ENCODE measurements at places on chromosomes 7 and 10.

GRCh38 chr10:21150166-21150565 lies 253.1 kb upstream of the NEBL start:
- DNase-seq, result no peak

DNA sequence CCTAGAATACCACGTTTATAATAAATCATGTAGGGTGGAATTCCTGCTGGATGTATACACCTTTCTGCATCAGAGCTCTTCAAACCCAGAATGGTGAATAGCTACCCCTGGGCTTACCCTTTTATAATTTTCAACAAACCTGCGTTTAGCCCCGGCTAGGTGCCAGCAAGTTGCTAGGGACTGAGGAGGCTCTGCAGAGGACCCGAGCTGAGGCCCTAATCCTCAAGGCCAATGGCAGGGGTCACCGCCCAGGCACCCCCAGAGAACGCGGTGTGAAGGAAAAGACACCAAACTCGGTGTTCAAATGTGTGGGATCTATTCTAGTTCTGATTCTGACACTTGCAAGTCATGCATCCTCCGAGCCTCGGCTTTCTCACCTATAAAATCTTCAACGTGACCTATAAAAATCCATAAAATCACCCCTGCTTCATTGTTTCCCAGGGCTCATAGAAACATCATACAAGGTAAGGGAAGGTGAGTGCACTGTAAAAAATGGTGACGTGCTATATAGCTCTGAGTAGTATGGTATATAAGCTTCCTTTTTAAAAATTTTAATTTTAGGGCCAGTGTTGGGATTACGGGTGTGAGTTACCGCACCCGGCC lies 2.5 kb upstream of the ANXA11 start:
- DNase-seq, result no peak

DNA sequence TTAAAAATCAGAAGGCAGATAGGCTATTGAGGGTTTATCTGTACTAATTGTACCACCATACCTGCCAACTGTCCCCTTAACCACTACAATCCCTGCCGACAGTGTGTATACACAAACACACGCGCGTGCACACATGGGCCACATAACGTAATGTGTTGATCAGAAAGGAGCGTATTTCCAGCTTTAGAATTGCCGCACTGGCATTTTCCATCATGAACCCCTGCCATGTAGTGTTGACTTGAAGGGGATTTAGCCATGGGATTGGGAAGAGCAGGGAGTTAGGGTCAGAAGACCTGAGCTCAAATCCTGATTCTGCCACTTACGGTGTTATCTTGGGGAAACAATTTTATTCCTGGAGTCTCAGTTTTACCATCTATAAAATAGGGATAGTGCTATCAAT lies 158.9 kb downstream of the TCF7L2 start:
- no peak for DNase-seq

DNA sequence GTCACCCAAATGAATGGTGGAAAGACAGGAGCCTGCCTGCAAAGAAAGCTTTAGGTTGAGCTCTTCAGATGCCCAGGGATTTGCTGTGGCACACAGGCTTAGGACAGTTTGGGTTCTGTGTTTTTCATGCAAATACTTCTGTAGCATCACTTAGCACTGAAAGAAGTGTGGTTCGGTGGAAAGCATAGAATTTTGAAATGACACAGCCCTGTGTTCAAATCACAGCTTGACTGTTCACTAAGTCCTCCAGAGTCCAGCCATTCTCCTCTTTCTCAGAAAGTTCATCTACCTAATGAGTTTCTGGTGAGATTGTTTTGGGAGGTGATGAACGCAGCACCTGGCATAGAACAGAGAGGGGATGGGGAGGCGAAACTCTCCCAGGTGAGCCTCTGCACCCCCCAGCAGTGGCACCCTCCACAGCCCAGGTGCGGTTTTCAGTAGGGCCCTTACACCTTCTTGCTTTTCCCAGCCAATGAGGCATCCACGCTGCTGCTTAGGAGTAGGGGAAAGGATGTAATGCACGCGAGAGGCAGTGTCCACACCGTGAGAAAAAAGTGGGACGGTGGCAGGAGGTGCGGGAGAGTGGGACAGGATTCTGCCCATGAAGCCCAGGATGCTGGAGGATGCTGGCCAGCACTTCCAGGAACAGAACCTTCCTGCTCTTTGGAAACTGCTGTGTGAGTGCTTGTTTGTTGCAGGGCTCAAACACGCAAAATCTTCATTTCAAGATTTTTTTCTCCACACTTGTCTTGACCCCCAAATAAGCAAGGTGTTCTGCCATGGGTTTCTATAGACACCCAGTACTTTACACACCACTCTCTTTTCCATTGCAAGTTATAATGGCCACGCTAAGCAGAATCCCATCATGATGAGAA lies 11.6 kb downstream of the EN2 start:
- DNase-seq, result no peak

GRCh38 chr7:35725280-35725680 lies 30.3 kb upstream of the HERPUD2 start:
- peak; percentile 44 for DNase-seq

- DNase-seq, result no peak
Observed at GRCh38 chr10:118531105-118531852, 64.2 kb downstream of the PRLHR start.

GRCh38 chr10:23342213-23342884 lies 2.2 kb downstream of the C10orf67 start:
- DNase-seq, result no peak

- peak; percentile 53 for DNase-seq
Observed at GRCh38 chr10:71696628-71697326, 22.8 kb downstream of the C10orf105 start.

GRCh38 chr10:132810807-132811700 lies 25.1 kb upstream of the NKX6-2 start:
- no peak for DNase-seq

- DNase-seq, result no peak
Observed at GRCh38 chr7:103989200-103989784, at the start of gene RELN. TSS of gene RELN (minus strand) at chr7:103989658. CDS start at chr7:103989356, 302 bp downstream.

DNA sequence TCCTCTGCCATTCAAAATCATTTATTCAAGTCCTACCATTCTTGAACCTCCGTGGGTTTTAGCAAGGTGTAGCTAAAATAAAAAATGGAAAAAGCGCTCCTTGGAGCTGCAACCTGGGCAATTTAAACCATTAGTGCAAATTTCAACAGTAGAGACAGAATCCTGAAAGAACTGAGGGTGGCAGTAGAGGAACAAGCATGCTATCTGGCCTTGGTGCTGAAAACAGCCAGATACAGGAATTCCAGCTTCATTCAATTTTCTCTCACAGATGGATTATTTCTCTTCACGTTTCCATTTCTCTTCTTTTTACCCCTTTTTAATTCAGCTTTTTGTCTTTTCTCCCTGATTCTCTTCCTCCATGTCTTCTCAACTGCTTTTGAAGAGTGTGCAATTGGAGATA lies 77.7 kb downstream of the OTUD1 start:
- DNase-seq, result no peak

DNA sequence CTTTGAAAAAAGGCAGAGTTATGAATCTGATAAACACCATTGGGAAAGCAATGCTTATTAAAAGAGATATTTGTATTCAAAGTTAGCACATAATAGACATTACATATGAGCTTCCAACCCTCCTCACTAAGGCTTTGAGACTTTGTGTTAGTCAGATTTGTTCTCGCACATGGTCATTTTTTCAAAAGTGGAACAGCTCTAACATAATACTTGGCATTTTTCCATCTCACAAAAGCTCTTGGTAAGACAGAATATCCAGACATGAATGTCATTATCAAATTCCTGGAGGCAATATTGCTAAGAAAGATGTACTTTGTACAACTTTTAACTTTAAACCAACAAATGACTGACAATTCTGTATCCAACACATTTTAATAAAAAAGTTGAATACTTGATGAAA lies 292.4 kb upstream of the SMIM30 start:
- no peak for DNase-seq

DNA sequence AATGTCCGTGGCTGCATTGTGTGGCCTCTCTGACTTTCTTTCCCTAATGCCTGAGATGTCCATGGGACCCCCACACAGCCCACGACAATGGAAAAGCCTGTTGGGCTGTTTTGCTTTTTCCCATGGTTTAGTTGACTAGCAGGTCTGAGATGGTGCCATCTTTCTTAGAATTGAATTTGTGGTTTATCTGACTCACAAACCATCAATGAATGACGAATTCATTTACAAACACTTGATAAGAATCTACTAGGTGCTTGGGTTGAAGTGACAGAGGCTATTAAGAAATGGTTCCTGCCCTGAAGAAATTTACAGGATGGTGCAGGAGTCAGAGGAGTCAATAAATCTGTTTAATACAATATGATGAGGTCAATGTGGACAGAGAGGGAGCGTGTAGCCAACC lies 75.4 kb downstream of the OTUD1 start:
- DNase-seq, result no peak

DNA sequence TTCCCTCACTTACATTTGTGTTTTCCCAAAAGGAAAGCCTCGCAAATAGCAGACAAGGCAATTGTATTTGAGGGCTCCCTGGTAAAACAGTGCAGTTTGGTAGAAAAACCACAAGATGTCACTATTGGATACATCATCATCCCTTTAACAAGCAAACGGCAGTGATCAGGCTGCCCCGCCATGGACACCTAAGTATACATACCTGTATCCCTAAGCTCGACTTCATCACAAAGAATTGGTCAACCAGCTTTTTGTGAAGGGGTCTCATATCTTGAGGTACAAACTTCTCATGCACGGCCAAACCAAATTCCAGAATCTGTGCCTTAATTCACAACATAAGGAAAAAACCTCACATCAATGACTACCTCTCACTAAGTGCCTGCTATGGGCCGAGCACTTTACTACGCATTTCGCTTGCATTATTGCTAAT lies 179.5 kb upstream of the IMMP2L start:
- peak; percentile 33 for DNase-seq

DNA sequence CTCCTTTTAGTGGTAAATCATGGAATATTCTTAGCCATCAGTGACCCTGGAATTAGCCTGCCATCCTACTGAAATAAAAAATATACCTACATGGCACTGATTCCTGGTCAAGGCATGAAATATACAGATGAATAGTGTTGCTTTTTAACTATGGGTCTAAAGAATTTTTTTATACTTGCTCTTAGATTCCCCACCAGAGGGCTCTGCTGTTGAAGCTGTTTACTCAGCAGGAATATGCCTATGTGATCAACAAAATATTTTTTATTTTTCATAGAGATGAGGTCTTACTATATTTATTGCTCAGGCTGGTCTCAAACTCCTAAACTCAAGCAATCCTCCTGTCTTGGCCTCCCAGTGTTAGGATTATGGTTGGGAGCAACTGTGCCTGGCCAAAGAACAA lies 13.5 kb downstream of the ZC3HC1 start:
- no peak for DNase-seq

GRCh38 chr10:62025901-62026879 lies 124.7 kb downstream of the ARID5B start:
- DNase-seq, result no peak

DNA sequence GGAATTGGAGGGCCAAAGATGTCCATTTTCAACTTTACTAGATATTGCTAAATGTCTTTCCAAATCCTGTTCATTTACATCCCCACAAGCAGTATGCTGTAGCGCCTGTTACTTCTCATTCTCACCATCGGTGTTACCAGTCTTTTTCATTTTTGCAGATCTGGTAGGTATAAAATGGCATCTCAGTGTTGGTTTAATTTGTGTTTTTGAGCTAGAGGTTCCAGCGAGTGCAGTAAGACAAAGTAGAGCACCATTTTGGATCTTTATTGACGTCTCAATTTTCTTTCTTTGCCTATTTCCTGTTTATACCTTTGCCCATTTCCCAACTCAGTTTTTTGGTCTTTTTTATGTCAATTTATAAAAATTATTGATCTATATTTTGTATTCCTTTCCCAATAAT lies 55.6 kb downstream of the NRF1 start:
- DNase-seq, result no peak

DNA sequence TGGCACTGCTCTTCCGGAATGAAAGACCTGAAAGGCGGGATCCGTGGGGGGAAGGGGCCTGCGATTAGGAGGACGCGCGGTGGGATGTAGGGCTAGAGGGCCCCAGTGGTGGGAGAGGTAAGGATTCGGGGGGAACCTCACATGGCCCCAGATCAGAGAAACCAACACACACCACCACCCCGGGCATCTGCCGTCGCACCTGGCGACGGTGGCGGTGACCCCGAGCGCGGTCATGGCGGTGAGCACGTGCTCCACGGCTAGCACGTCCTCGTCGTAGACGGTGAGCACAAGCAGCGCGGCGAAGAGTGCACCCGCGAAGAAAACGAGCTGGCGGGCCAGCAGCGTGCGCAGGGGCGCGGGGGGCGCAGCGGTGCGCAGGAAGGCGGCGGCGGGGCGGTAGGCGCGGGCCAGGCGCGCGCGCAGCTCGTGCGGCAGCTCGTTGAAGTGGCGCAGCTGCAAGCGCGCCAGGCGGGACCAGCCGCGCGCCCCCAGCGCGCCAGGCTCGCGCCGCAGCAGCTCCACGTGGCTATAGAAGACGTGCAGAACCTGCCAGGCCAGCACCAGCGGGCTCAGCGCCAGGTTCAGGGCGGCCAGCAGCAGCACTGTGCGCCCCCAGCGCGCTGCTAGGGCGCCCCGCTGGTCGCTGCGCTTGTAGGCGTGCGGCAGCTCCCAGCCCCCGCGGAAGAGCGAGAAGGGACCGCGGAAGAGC lies 5.7 kb downstream of the ATG9B start:
- peak; percentile 51 for DNase-seq

DNA sequence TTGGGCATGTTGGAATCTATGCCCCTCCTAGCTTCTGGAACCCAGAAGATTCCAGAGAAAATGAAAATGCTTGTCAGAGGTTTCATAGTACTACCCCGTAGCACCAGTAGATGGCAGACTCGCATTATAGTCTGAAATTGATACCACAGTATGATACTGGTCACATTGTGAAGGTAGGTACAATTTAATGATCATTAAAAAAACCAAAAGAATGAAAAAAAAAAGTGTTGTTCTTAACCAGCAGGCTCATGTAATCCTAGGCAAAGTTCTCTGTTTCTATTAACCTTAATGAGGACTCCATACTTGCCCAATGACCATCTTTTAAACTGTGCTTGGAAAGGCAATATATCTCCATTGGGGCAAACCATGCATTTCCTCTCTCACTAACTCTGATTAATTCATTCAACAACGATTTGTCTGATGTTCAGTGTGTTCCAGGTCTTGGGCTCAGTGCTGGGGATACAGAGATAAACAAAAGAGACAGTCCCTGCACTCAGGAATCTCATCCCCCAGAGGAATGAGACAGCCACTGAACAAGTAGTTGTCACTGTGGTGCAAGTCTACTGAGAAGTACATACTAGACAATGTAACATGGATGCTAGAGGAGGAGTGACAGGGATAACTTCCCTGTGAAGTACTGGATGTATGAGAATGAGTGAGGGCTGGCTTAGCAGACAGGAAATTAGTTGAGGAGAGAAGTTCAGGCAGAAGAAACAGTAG lies 223.5 kb upstream of the PHYHIPL start:
- no peak for DNase-seq

- DNase-seq, result no peak
Observed at GRCh38 chr10:80283536-80284199, 5.8 kb downstream of the MAT1A start.

DNA sequence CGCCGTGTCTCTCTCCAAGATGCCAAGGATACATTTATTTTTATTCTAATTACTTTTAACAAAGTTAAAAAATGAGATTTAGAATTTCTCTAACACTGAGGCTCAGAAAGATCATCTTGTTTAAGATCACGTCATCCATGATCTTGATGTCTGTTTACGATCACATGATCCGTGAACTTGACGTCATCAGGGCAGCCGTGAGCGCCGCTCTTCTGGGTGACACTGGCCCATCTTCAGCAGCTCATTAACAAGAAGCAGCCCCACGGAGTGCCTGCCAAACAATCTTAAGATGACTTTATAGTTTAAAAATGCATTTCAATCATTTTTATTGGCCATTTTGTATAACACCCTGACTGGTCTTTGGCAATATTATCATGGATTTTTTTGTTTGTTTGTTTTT lies 291.1 kb upstream of the PRKCQ start:
- DNase-seq, result no peak

Measured in naive B cell (primary cell).